ENCODE measurements at places on chromosomes 11 and 22.

DNA sequence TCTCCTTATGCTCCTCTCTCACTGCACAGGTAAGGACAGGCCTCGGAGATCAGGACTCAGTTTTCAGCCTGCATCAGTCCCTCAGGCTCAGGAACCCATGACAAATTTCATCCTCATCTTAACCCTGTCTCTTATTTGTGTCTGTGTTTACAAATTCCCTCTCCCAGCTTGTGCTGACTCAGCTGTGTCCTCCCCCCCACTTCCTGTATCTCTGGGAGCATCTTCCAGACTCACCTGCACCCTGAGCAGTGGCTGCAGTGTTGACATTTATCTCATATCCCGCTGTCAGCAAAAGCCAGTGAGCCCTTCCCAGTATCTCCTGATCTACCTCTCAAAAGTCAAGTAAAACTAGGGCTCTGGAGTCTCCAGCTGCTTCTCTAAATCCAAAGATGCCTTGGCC is 65.6 kb upstream of the VPREB1 start:
- DNase-seq = no peak

GRCh38 chr11:119166368-119167076 is 2.0 kb upstream of the NLRX1 start:
- no peak for DNase-seq

GRCh38 chr11:110857892-110858546 is 145.8 kb upstream of the ARHGAP20 start:
- DNase-seq = no peak

DNA sequence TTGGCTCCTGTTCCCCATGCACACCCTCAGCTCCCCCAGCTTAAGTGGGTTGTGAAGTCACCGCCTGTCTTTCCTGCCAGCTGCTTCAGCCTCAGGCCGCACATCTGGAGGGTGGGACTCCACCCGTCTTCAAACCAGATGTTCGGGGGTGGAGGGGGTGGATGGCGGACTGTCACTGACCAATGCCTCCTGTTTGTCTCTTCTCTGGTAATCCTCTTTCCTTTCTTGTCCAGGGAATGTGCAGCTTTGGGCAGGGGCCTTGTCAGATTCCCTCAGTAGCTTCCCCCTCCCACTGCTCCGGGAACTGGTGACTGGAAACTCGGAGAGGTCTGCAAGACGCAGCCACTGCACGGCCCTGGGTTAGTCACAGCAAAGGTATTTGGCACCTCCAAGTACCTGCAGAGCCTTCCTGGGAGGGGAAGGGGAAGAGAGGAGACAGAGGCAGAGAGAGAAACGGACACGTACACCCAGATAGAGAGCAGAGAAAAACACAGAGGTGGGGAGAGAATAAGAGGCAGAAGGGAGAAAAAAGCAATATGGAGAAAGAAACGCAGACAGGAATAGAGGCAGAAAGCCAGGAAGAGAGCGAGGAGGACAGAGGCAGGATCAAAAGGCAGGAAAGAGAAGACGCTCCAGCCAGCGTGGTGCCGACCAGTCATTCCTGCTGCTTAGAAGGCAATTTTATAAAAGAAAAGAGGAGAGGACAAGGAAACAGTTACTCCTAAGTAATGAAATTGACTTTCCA is 56.1 kb upstream of the TIMP3 start:
- no peak for DNase-seq

DNA sequence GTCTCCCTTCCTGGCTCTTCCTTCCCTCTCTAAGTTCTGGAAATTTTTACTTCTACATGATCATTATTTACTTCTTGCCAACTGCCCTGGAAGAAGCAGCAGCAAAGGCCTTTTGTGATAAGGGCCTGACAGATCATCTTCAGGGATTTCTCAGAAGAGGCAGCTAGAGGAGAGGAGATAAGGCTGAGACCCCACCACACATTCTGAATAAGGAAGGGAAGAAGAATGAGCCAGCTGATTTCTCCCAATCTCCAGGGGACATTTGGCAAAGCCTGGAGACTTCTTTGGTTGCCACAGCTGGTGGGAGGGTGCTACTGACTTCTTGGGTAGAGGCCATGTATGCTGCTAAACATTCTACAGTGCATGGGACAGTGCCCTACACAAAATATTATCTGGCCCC is 122.4 kb upstream of the OR9Q1 start:
- DNase-seq = no peak

DNA sequence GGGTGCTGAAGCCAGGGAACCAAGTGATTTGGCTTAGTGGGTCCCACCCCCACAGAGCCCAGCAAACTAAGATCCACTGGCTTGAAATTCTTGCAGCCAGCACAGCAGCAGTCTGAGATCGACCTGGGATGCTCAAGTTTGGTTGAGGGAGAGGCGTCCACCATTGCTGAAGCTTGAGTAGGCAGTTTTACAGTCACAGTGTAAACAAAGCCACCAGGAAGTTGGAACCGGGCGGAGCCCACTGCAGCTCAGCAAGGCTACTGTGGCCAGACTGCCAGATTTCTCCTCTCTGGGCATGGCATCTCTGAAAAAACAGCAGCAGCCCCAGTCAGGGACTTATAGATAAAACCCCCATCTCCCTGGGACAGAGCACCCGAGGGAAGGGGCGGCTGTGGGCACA is 424.1 kb upstream of the TENM4 start:
- no peak for DNase-seq

DNA sequence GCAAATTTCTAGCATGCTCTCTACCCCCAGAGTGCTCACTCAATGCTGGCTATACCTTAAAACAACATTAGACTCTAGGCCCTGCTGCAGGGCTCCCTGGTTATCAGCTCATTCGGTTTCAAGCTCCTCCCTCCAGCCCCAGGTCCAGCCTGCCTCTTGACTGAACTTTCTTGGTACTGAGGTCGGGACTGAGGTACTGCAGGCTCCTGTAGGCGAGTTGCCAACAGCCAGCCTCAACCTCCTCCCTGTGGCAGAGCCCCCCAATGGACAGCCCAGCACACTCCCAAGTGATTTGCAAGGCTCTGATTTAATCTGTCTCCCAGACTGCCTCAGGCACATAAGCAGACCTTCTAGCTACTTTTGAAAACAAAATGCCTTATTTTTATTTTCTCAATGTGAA is 73.6 kb upstream of the EIF3M start:
- no peak for DNase-seq

GRCh38 chr22:36101756-36102155 is 58.8 kb downstream of the APOL3 start:
- no peak for DNase-seq

DNA sequence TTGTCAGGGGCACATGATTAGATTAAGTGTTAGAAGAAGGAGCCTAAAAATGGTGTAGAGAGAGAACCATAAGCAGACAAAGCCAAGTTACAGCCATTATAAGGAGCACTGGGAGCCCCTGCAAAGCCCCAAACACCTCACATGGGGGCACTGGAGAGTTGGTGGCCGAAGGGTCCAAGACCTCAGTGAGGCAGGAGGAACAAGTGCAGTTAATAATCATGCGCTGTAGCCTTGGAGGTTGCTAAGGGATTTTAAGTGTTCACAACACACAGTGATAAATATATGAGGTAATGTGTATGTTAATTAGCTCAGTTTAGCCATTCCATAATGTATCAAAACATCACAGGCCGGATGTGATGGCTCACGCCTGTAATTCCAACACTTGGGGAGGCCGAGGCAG is 54.4 kb upstream of the JAM3 start:
- DNase-seq = no peak

DNA sequence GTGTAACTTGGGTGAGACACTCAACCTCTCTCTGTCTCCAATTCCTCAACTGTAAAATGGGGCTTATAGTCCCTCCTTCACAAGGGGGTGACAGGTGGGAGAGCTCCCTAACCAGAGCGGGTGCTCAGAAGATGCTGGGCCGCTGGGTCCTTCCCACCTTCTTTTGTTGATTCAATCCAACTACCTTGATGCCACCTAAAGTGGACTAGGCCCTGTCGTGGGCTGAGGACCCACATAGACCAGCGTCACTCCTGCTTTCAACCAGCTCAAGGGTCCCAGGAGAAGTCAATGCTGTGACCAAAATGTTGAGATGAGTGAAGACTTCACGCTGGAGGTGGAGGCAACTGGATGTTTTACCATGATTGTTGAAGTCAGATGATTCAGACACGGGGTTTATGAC is 72.7 kb upstream of the WNT11 start:
- no peak for DNase-seq

- no peak for DNase-seq
Observed at GRCh38 chr11:8773916-8774539, 91.4 kb downstream of the RPL27A start.

DNA sequence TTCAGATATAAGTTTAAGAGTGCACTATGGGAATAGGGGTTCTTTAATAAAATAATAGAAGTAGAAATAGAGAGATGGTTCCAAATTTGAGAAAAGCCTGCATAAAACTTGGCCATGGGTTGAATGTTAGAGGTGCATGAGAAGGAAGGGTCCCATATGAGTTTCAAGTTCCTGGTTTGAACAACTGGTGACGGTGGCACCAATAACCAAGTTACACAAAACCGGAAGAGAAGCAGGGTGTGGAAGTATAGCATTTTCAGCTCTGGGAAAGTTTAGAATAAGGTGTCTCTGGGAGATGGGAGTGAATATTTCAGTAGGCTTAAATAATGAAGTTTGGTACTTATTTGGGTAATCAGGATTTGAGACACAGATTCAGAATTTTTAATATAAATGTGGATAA is 2.4 kb downstream of the CASP1 start:
- no peak for DNase-seq

DNA sequence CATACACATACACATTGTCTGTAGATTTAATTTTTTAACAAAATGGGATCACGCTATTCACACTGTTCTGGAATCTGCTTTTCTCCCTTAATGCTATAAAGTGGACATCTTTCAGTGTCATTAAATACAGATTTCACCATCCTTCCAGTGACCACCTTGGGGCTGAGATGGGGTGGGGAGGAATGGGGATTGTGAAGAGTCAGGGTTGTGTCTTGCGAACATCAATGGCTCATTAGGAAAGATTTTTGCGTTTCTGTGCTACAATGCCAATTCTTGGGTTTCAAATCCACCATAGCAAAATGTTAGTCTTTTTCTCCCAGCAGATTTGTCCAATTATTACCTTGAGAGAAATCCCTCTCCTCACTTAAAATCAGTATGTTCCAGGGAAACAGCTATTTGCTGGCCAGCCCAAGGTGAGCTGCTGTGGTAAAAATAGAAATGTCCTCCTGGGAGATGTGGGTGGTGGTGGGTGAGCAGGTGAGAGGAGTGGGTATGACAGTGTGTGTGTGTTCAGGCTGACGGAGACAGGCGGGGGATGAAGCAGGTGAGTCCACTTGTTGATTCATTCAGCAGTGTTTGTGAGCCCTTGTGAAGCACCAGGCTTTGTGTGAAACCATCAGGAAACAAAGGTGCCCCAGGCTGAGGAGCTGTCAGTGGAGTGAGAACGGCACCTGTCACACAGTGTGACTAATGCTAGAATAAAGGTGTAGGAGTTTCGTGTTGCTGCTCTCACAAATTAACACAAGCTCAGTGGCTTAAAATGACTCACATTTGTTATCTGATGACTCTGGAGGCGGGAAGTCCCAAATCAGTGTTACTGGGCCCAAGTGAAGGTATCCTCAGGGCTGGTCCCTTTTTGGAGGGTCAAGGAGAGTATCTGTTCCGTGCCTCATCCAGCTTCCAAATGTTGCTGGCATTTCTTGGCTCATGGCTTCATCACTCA is 1.7 kb upstream of the CBX6 start:
- peak; percentile 92 for DNase-seq

GRCh38 chr11:113504071-113504470 is 28.9 kb upstream of the DRD2 start:
- DNase-seq = no peak

GRCh38 chr11:2533587-2534133 is 88.9 kb downstream of the KCNQ1 start:
- DNase-seq = peak; percentile 35

GRCh38 chr22:43921370-43921769 is 2.2 kb upstream of the PNPLA3 start:
- DNase-seq = no peak

DNA sequence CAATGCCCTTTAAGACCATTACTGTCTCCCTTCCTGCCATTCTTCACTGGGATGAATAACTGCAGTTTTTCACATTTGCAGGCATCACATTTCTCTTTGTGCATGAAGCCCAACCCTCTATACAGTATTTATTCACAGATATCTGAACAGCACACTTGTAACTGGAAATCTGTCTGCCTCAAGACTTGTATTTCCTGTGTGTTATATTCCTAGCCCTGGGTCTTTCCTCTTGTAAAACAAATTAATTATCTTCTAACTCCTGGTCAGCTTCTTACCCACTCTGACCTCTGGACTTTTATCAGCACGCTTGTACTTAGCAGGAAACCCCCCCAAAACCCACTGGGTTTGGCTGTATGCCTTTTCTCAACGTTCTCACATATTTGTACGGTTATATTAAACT is 2.0 kb downstream of the CSRP3 start:
- DNase-seq = no peak

- no peak for DNase-seq
Observed at GRCh38 chr11:73195191-73196007, 22.7 kb upstream of the P2RY2 start.

DNA sequence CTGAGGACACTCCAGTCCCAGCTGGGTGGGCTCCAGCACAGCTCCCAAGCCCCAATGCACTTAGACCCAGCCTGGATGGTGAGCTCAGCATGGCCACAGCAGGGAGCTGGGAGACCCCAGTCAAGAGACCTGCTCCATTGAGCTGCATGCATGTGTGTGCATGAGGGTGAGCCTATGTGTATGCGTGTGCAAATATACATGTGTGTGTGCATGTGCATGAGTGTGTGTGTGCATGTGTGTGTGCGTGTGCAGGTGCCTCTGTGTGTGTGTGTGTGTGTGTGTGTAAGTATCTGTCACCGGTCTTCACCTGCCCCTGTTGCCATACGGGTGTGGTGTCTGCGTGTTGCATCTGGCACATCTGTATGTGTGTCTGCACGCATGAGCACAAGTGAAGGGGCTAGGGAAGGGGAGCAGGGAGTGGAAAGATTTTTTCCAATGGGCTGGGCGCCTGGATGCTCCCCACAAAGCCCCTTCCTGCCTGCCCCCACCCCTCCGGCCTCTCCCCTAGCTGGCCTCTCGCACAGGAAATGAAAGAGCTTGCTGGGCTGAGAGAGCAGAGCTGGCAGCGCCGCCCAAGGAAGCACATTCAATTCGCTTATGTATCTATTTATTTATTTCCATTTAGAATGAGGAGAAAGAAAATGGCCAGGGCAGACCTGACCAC is 4.1 kb downstream of the TSPAN32 start:
- DNase-seq = peak; percentile 56

- DNase-seq = no peak
Observed at GRCh38 chr11:130533113-130533798, 84.8 kb downstream of the ADAMTS15 start.

GRCh38 chr11:31641477-31642062 is 132.0 kb downstream of the ELP4 start:
- peak; percentile 6 for DNase-seq

- no peak for DNase-seq
Observed at GRCh38 chr11:71971680-71972079, 27.0 kb upstream of the IL18BP start.

GRCh38 chr22:31350410-31350863 is 4.3 kb upstream of the PATZ1 start:
- DNase-seq = no peak

GRCh38 chr11:5380740-5381342 is 2.8 kb upstream of the OR51M1 start:
- peak; percentile 52 for DNase-seq
